ENCODE measurements at places on chromosomes 7 and 10.

GRCh38 chr7:20795361-20795760 is 8.7 kb upstream of the SP8 start:
- DNase-seq, result no peak

GRCh38 chr7:6628045-6628444 is 9.1 kb upstream of the ZNF316 start:
- DNase-seq, result no peak

DNA sequence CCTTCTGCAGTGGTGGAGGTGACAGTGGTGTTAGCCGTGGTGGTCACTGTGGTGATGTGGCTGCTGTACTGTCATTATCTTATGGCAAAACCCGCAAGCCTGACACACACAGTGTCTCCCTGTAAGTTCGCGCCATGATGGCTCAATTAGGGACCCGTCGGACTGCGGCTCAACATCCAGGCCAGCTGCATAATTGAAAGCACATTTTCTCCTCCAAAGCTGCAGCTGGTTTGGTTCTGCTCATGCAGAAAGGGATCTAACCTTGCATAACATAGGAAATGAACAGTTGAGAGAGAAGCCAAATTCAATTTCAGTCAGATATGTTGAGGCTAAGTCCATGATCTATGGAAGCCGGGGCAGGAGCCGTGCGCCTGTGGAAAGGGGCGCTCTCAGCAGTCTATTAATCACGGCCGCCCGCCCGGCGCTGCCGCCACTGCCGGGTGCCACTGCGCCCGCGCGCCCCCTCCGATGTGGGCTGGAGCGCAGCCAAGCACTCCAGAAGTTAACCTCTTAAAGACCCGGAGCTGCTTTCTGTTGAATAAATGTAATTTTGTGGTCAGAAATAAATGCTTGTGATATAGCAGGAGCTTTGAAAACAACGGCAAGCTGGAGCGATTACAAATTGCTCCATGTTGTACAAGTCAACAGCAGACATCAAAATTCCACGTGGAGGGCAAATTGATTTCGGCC is 227.7 kb downstream of the CUX1 start:
- DNase-seq, result no peak

GRCh38 chr7:157282141-157282801 is 54.5 kb upstream of the DNAJB6 start:
- no peak for DNase-seq

- no peak for DNase-seq
These were observed 1.8 kb upstream of the LDB3 start for GRCh38 chr10:86666538-86666937.

All from GOT3 (cell line).